Kidney (tissue), 22 donors: ENCODE measurements at places on chromosomes 1 and 21. TPM values are rescaled to one million over a fixed set of nuclear protein-coding genes. Genes with fewer than 3 reads are reported as not detected.

- DNase-seq, result no peak
Measured at GRCh38 chr1:8318436-8318835, 522 bp downstream of the SLC45A1 start.

- DNase-seq, result no peak
Measured at GRCh38 chr1:57850176-57850940, 426.5 kb upstream of the DAB1 start.

DNA sequence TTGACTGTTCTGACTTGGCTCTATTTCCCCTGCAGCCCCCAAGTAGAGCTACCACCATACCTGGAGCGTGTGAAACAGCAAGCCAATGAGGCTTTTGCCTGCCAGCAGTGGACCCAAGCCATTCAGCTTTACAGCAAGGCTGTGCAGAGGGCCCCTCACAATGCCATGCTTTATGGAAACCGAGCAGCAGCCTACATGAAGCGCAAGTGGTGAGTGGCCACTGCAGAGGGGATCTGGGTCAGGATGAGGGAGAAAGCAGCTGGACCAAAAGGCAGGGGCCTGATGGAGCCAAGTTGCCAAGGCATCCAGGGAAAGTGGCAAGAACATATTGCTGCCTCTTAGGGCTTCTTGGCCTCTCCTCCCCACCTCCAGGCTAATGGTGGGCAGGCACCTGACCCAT is 24.1 kb upstream of the TMEM222 start:
- no peak for DNase-seq

GRCh38 chr1:160108888-160109662 is 6.5 kb upstream of the ATP1A2 start:
- DNase-seq, result peak; percentile 42

DNA sequence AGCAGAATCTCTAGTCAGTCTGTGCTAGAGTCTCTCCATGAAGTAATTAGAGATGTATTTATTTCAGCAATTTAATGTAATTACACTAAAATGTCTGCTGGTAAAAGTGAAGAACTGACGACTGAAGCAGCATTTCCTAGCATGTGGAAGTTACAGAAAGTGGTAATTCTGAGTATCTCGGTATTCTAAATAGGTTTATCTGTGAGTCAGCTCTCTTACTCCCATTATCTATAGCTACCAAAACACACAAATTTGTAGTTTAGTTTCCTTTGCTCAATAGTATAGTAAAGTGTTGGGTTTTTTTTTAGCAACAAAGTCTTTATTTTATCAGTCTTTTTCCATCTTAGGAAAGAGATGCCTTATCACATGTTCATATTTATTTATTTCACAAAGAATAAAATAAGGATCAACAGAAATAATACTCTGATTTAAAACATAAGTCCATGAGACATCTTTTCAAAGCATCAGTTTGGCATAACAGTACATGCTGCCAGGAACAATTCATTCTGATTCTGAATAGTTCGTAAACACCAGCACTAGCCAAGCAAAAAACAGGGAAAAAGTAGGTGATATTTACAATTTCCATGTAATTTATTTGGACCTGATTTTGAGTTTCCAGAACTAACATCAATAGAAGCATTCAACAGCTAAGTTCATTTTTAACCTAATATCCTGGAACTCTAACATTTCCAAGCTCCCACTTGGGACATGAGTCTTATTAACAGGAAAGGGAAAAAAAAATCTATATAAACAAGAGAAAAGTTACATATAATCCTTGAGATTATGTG is 76.3 kb downstream of the KCNT2 start:
- no peak for DNase-seq

DNA sequence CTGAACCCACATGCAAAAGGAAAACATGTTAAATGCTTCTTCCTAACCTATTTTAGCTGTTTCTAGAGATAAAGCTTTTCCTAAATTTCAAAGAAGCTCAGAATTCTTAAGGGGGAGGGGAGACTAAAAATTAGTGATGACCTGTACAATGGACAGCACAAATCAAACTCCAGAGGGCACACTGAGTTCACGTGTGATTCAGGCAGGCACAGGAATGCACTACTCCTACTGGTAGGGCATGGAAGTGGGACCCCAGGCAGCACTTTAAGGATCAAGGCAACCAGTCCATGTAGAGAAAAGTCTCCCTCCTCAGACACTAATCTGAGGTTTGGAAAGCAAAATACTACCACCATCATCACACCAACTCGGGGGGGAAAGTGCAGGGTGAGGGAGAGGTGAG is 31.3 kb upstream of the CLCA4 start:
- no peak for DNase-seq

SRSF11 gene
- total RNA-seq, result 135 TPM

ZNF496 gene
- total RNA-seq, result 27.0 TPM

FCAMR gene
- total RNA-seq, result 1.8 TPM

TNFRSF1B gene
- 47.1 TPM for total RNA-seq

CYP2J2 gene
- total RNA-seq, result 1.0 TPM

CACNA1E gene
- total RNA-seq, result 0.19 TPM

DCST1 gene
- not detected for total RNA-seq
